ENCODE measurements at places on chromosomes 6 and 20.

DNA sequence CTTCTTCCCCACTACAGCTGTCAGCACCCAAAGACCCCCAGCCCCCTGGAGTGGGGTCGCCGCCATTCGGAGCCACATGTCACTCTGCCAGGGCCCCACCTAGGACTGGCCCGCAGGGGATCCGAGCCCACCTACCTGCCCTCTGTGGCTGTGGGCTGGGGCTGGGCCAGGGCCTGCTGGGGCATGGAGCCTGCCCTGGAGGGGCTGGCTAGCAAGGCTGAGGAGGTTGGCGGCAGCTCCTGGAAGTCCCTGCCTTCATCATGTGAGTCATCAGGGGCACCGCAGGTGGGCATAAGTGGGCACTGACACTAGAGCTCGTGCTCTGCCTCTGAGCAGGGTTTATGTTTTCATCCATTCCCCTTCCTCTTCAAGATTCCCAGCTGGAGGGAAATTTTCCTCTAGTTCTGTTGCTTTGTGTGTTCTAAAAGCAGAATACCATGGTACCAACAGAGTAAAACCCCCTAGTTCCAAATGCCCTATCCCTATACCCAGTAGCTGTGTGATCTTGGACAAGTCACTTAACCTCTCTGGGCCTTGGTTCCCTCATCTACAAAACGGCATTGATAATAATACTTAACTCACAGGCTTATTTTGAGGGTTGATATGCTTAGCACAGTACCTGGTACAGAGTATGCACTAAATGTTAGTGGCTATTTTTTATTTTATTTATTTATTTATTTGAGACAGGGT, 8.7 kb upstream of the FANCE start:
- DNase-seq, result no peak

DNA sequence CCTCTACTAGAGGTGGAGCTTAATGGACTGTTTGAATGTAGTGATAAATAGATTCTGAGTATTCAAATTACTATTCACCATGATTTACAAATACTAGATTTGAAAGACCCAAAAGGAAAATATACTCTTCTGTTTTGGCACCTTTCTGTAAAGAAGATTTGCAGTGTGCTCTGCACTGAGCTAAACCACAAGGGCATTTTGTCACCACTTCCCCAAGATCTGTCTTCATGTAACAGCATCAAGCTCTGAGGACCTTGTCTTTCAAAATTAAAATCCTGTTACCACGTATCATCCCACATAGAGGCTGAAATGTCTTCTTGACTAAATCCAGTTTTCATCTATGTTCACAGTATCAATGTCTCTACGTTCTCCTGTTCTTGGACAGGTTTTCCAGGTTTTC, 3.3 kb upstream of the PGK2 start:
- no peak for DNase-seq

GRCh38 chr6:8065519-8065911, 1.3 kb upstream of the BLOC1S5 start:
- no peak for DNase-seq

- DNase-seq, result no peak
Measured at GRCh38 chr6:25637960-25638434, 14.0 kb upstream of the SCGN start.

DNA sequence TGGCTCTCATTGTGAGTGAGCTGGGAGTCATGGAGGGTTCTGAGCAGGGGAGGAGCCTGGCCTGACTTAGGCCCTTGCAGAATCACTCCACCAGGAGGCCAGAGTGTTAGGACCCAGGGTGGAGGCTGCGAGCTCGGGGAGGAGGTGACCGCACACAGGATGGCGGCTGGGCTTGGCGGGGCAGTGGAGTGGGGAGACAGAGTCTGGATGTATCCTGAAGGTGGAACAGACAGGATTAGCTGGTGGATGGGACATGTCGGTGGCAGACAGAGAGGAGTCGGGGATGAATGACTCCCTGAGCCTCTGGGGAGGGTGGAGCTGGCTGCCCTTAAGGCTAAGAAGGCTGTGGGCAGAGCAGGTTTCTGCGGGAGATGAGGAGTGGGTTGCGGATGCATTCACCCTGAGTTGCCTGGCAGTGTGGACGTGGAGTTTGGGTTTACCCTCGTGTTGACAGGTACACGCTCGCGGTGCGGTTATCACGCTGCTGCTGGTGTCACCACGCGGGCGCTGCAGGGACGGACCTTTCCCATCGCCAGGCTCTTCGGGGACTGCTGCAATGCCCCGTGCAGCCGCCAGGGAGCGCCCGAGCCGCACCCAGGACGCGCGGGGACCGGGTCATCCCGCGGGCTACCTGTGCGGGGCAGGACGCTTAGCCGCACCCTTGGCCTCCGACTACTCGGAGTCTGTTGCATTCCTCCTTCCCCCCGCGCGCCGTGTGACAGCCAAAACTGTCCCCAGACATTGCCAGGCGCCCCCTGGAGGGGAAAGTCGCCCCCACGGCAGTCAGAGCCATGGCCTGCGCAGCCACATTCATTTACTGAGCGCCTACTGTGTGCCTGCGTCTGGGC, 43.0 kb upstream of the PTGIS start:
- no peak for DNase-seq

- no peak for DNase-seq
Measured at GRCh38 chr6:110714143-110714542, 101.1 kb downstream of the CDK19 start.

- DNase-seq, result peak; percentile 73
Measured at GRCh38 chr6:134288538-134289203, 29.2 kb downstream of the SGK1 start.

DNA sequence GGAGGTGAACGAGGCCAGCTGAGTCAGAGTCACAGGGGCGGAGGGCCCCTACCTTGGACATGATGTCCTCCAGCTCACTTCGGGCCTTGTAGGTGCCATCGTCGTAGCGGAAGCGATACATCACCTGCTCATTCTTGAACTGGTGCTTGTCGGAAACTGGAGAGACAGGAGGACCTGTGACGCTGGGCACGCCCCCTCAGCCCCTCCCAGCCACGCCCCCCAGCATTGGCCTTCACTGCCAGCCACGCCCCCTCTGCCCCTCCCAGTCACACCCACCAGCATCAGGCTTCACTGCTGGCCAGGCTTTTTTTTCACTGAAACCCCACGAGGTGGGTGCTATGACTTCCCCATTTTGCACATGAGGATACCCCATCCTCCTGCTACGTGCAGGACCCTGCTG, 148.2 kb downstream of the PREX1 start:
- no peak for DNase-seq

DNA sequence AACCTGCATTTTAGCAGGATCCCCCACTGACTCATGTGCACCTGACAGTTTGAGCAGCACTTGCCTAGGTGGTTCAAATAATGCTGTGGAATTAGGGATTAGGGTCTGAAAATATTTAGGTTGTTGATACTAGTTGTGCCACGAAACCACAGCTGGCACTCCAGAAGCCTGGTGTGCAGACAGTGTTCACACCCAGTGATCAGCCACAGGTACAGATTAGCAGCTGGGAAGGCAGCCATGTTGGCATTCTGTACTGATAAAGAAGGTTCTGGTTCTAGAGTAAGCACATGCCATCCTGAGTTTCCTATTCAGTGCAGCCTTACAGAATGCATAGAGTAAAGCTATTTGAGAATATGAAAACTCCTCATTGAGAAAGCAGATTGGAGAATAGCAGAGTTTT, 30.1 kb downstream of the TMEM74B start:
- no peak for DNase-seq

DNA sequence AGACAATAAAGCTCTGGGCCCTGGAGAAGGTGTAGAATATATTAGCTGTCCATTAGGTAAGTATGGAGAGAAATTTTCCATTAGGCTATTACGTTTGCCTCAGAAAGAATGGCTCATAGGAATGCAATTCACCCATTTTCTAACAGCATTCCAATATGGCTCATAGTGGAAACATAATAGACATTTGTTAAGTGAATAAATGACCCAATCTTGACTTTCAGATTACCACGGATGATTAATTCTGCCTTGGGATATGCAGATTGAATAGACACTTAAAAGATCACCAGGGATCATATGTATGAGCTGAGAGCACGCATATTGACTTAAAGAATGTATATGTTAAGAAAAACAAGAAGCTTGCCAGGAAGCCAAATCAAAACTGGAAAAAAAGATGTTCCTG, 209.1 kb upstream of the CDYL start:
- no peak for DNase-seq

DNA sequence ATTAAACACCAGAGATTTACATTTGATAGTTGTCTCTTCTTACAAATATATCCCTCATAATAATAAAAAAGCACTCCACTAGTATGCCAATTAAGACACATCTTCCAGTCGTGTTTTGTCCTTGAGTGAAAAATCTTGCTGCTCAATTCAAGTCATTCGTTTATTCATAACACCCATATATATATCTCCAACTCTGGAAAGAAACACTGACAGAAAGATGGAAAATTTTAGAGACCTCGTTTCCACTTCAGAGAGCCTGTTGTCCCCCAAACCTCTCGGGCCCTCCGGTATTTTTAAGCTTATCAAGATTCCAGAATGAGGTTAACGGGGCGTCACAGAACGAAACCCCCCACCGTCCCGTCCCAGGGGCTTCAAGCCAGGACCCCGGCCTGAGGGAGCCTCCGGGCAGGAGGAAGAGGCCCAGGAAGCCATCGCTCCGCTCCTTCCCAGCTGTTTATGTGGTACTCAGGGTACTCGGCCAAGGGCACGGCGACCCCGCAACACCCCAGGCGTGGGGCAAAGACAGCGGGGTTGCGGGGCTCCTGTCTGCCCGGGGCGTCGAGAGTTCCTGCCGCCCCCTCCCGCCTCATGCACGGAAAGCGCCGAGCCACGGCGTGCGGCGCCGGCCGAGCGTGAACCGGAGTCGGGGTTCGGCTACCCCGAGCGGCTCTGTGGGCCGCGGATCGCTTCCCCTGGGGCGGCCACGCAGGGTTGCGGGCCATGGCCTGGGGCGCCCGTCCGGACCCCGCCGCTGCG, 623 bp upstream of the SNX9 start:
- no peak for DNase-seq

DNA sequence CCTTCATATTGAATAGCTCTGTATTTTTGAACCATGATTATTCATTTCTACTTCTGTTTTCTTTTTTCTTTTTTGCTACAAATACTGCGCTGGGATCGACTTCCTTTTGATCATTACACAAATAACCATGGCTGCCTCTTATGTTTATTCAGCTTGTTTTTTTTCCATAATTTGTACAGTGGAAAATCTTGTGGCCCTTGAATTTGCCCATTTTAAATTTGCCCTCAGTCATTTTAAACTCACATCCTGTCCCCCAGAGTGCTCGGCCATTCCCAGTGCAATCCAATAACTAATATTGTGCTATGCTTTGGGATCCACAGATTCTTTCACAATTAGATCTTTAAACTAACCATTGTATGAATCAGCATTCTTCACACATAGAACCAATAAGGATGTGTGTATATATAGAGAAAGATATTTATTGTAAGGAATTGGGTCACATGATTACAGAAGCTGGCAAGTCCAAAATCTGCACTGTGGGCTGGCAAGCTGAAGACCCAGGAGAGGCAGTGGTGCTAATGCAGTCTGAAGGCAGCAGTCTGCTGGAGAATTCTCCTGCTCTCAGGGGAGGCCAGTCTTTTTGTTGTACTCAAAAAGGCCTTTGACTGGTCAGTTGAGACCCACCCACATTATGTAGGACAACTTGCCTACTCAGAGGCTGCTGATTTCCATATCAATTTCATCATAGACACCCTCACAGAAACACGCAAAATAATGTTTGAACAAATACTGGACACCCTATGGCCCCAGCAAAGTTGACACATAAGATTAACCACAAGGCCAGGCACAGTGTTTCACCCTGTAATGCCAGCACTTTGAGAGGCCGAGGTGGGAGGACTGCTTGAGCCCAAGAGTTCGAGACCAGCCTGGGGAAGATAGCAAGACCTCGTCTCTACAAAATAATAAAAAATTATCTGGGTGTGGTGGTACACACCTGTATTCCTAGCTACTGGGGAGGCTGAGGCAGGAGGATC, 147.1 kb downstream of the MTHFD1L start:
- DNase-seq, result no peak

DNA sequence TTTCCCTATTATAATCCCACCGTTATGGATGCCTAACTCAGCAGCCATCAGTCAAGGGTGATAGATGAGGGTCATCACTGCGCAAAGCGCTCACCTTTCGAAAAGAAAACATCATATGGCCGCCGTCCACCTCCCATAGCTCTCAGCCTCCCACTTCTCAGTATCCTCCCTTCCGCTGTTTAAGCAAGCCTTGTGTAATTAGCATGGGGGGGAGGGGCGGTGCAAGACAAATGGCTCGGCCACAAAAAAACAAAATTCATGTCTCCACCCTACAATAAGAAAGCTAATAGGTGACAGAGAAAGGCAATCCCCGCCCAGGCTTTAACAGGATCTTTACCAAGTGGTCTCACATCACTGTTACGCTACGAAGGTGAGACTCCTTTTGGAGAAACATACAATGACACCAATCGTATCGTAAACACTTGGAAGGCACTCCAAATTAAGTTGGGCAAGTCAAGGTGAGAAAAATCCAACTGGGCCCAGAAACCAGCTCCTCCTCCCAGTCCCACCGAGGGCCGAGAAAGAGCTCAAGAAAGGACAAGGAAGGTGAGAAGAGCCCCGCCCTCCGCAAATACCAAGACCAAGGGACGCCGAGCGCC, 645 bp downstream of the DDX39B start:
- peak; percentile 39 for DNase-seq

DNA sequence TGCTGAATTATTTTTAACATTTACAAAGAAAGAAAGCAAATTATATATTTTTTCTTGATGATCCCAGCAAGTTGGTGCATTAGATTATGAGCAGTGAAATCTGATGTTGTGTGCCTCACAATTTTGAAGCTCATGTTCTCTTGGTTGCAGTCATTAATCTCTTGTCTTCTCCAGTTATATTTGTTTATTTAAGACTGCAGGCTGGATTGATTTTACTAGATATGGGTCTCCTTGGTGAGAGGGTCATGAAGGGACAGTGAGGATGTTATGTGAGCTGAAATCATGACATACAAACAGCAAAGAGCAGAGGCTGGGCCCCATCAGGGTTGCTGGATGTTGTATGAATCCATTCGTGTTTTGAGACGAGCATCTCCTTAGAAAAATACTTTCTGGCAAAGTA, 64.2 kb upstream of the AKIRIN2 start:
- DNase-seq, result no peak

GRCh38 chr6:123625696-123626095, 11.1 kb downstream of the TRDN start:
- no peak for DNase-seq

GRCh38 chr6:6057442-6058053, 50.8 kb upstream of the NRN1 start:
- DNase-seq, result peak; percentile 8

- DNase-seq, result no peak
Measured at GRCh38 chr6:96465321-96465903, 56.2 kb upstream of the UFL1 start.

GRCh38 chr20:48277266-48277665, 492.0 kb upstream of the SULF2 start:
- no peak for DNase-seq

GRCh38 chr6:39054577-39055142, 6.1 kb downstream of the GLP1R start:
- no peak for DNase-seq

- no peak for DNase-seq
Measured at GRCh38 chr6:106085984-106086813, at the start of gene PRDM1. PRDM1 (plus strand) TSS chr6:106086336; CDS start chr6:106086554, 218 bp downstream.

Measured in HS-27A (cell line).